G401 (cell line): ENCODE measurements at places on chromosomes 3 and 15. TPM values are rescaled to one million over a fixed set of nuclear protein-coding genes. Genes with fewer than 3 reads are reported as not detected.

The ROPN1B gene
- total RNA-seq = not detected in 2 replicates

The MYLK gene
- not detected in 2 replicates for total RNA-seq

The PRKCI gene
- total RNA-seq = 68.9 and 75.5 TPM in 2 replicates

DNA sequence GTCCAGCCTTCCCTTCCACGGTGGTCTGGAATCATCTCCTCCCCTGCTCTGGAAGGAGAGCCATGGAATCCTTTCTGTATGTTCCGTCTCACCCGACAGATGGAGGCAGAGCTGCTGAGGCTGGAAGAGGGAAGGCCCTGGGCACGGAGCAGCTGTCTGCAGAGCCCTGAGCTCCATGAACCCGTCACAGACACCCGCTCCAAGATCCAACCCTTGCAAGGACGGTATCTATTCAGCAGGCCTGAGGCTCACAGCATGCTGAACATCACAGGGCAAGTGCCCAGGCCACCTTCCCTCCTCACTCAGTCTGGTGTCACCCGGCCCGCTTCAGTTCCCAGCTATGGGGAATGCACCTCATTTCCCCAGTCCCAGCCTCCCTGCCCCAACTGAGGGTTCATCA is 103.9 kb downstream of the LRIG1 start:
- DNase-seq = no peak

DNA sequence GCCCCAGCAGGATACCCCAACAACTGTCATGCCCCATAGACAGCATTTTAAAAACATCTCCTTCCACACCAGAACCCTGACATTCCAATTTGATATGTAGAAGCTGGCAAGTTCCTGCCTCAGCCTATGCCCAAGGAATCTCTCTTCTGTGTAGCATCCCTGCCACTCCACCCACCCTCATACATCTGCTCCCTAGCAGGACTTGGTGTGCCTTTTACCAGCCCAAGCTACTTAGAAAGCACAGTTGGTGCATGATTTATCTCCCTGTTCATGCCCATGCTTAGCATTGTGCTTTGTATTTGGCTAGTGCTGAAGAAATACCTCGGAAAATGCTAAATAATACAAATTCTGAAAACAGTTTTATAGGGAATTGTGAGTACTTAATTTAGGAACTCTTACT is 236.9 kb upstream of the HES1 start:
- no peak for DNase-seq
